ENCODE measurements at places on chromosomes 5 and 9.

DNA sequence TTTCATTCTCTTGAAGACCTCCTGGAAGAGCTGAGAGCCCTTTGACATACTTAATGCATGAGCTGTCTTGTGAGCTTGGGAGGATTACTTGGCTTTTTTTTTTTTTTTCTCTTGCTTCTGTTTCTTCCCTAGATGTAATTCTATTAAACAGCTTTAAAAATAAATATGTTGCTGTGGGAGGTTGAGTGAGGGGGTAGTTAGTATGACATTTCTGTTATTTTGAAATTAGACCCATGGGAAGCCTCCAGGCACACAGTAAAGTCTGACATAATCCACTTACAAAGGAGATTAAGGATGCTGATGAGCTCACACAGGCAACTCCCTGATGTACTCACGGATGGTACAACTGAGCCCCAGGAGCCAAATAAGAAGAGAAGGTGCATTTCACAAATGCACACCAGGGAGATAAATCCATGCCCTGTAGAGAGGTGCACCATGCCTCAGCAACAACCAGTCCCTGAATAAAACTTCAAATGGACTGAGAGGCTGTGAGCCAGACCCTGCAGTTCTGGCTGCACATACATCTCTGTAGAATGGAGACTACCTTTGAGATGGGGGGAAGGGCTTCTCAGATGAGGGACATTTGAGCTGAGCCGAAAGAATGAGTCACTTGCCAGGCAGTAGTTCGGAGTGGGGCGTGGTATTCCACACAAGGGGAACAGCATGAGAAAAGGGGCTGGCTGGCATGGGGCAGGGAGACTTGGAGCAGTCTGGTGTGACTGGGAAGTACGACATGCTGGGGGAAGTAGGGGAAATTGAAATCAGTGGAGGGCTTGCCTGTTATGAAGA is 68.7 kb downstream of the ACTL7B start:
- H3K27ac ChIP-seq = no peak overlapping the region
- H3K4me1 ChIP-seq = no peaks in the 10 kb centered on the region
- no peaks in the 10 kb centered on the region for H3K36me3 ChIP-seq

GRCh38 chr5:133642153-133642722 is 29.9 kb upstream of the FSTL4 start:
- no peaks in the 10 kb centered on the region for H3K4me1 ChIP-seq
- no peak overlapping the region for H3K4me3 ChIP-seq
- no peaks in the 10 kb centered on the region for H3K36me3 ChIP-seq
- no peak for DNase-seq
- no peak overlapping the region for H3K27ac ChIP-seq

DNA sequence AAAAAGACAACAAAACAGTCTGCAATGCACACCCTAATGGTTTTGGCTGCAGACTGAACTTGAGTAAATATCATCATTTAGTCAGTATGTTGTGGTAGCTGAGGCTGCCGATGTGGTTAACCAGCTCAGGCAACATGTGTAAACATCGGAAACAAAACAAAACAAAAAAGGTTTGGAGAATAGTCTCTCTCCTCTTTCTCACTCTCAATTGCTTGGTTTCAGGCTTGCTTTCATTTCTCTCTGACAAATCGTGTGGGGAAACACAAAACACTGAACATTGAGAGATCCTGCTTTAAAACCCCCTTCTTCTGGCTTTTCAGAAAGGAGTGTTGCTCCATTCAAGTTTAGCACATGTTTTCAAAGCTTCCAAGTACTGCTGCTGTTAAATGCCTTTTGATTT is 453.3 kb downstream of the BNC2 start:
- H3K27ac ChIP-seq = no peak overlapping the region
- H3K36me3 ChIP-seq = no peaks in the 10 kb centered on the region
- peak; percentile 88 for DNase-seq
- peaks cover 28% of the 10 kb centered on the region for H3K4me1 ChIP-seq
- H3K4me3 ChIP-seq = no peak overlapping the region

GRCh38 chr9:33867747-33868439 is 50.9 kb downstream of the UBE2R2 start:
- H3K36me3 ChIP-seq = no peaks in the 10 kb centered on the region
- no peak overlapping the region for H3K27ac ChIP-seq

- no peak for DNase-seq
- H3K27me3 ChIP-seq = no peaks in the 10 kb centered on the region
- no peak overlapping the region for H3K27ac ChIP-seq
- no peak overlapping the region for H3K4me3 ChIP-seq
- no peaks in the 10 kb centered on the region for H3K36me3 ChIP-seq
- H3K4me1 ChIP-seq = no peaks in the 10 kb centered on the region
Measured at GRCh38 chr5:120413686-120414085, 50.4 kb upstream of the PRR16 start.

DNA sequence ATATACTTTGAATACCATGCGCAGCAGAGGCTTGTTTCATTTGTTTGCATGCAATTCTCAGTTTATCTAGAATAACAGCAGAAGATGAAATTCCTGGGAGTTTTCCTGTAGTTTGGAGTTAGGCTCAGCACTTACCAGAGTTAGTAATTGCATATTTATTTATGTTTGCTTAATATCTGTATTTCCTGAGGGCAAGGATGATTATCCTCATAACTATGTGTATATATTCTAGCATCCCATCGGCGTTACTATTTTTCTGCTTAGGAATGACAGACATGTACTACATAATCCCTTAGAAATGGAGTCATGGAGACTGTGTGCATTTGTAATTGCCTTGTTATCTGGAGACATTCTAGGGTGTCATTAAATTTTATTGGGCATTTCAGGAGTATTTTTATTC is 1184.8 kb downstream of the DTWD2 start:
- no peaks in the 10 kb centered on the region for H3K36me3 ChIP-seq
- DNase-seq = no peak
- no peaks in the 10 kb centered on the region for H3K27me3 ChIP-seq
- H3K4me3 ChIP-seq = no peak overlapping the region
- no peak overlapping the region for H3K27ac ChIP-seq
- H3K4me1 ChIP-seq = no peaks in the 10 kb centered on the region

- H3K4me1 ChIP-seq = no peaks in the 10 kb centered on the region
- no peak overlapping the region for H3K4me3 ChIP-seq
- DNase-seq = no peak
- H3K36me3 ChIP-seq = no peaks in the 10 kb centered on the region
Measured at GRCh38 chr5:74608736-74609601, 31.6 kb downstream of the ENC1 start.

GRCh38 chr5:40442346-40442745 is 237.4 kb upstream of the PTGER4 start:
- H3K36me3 ChIP-seq = no peaks in the 10 kb centered on the region
- no peaks in the 10 kb centered on the region for H3K27me3 ChIP-seq
- no peak overlapping the region for H3K27ac ChIP-seq
- H3K4me3 ChIP-seq = no peak overlapping the region
- H3K4me1 ChIP-seq = no peaks in the 10 kb centered on the region
- DNase-seq = peak; percentile 18

DNA sequence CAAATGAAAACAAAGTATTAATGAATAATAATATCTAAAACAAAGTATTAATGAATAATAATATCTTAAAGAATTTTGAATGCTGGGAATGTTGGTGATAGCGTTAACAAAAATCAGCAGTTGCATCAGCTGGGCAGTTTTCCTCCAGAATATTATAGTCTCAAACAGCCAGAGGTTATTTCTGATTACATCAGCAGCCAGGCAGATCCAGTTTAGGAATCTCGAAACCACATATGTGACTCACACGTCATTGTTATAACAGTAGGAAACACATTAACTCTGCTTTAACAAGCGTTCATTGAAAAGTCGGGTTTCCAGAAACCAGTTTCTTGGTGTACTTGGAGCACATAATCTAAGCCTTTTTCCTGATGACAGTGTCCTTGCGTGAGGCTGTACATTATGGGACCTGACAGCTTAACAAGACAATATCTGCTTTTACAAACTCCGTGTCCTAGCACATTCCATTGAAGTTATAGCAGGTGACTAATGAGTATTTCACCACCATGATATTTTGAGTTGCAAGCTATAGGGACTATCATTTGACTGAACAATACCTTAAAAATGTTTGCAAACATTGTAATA is 559.5 kb upstream of the KLF4 start:
- H3K4me3 ChIP-seq = no peak overlapping the region
- H3K27me3 ChIP-seq = no peaks in the 10 kb centered on the region
- H3K4me1 ChIP-seq = no peaks in the 10 kb centered on the region

- H3K27me3 ChIP-seq = no peaks in the 10 kb centered on the region
- no peak overlapping the region for H3K27ac ChIP-seq
- H3K4me1 ChIP-seq = no peaks in the 10 kb centered on the region
- no peak for DNase-seq
- H3K36me3 ChIP-seq = no peaks in the 10 kb centered on the region
Measured at GRCh38 chr5:121640298-121640697, 211.4 kb upstream of the FTMT start.

DNA sequence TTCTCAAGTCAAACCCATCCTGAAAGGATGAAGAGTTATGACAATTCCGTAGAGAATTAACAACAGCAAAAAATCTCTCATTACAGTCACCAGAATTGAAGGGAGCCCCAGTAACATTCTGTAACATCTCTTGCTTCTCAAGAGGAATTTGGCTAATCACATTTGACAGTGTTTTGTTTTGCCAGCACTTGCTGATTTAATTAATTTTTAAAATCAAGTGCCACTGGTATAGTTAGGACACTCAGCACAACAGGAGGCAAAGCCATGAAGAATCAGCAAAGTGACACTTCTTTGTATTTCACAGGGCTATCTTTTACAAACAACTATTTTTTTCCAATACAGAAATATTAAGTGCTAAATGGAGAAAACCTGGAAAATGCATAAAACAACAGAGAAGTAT is 152.8 kb downstream of the MCTP1 start:
- no peaks in the 10 kb centered on the region for H3K36me3 ChIP-seq
- H3K27me3 ChIP-seq = no peaks in the 10 kb centered on the region
- no peak for DNase-seq
- no peak overlapping the region for H3K4me3 ChIP-seq
- no peak overlapping the region for H3K27ac ChIP-seq

DNA sequence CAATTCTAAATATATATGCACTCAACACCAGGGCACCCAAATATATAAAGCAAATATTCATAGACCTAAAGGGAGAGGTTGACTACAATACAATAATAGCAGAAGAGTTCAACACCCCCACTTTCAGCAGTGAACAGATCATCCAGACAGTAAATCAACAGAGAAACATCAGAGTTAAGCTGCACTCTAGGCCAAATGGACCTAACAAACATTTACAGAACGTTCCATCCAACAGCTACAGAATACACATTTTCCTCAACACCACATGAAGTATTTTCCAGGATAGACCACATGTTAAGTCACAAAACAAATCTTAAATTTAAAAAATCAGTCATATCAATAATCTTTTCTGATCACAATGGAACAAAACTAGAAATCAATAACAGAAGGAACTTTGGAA is 18.9 kb downstream of the APBA1 start:
- DNase-seq = no peak
- no peaks in the 10 kb centered on the region for H3K4me1 ChIP-seq
- H3K27ac ChIP-seq = no peak overlapping the region
- H3K27me3 ChIP-seq = no peaks in the 10 kb centered on the region
- no peak overlapping the region for H3K4me3 ChIP-seq

GRCh38 chr5:60494144-60494543 is 205.8 kb downstream of the DEPDC1B start:
- H3K27me3 ChIP-seq = no peaks in the 10 kb centered on the region
- no peaks in the 10 kb centered on the region for H3K36me3 ChIP-seq
- no peak overlapping the region for H3K27ac ChIP-seq
- H3K4me3 ChIP-seq = no peak overlapping the region

- no peak for DNase-seq
- peaks cover 16% of the 10 kb centered on the region for H3K27me3 ChIP-seq
- no peaks in the 10 kb centered on the region for H3K4me1 ChIP-seq
- H3K27ac ChIP-seq = no peak overlapping the region
- no peaks in the 10 kb centered on the region for H3K36me3 ChIP-seq
Measured at GRCh38 chr9:135166565-135166964, 79.1 kb downstream of the OLFM1 start.

- no peaks in the 10 kb centered on the region for H3K36me3 ChIP-seq
- no peak overlapping the region for H3K27ac ChIP-seq
- H3K4me1 ChIP-seq = no peaks in the 10 kb centered on the region
- DNase-seq = no peak
- no peaks in the 10 kb centered on the region for H3K27me3 ChIP-seq
Measured at GRCh38 chr9:121424024-121424432, 54.0 kb upstream of the STOM start.

DNA sequence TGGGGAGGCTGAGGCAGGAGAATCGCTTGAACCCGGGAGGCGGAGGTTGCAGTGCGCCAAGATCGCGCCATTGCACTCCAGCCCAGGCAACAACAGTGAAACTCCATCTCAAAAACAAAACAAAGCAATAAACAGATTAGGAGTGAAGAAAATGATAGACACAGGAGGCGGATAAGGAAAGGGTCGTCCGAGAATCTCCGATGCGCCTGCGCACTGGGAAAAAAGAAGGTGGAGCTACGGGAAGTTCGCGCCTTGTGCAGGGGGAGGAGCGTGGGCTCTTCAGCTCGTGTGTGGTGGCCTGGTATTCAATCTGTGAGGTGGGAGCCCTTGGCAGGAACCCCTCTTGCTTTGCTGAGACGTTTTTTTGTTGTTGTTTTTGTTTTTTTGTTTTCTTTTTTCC is 47.3 kb downstream of the GNA14 start:
- no peaks in the 10 kb centered on the region for H3K27me3 ChIP-seq
- no peak for DNase-seq
- H3K36me3 ChIP-seq = no peaks in the 10 kb centered on the region
- H3K4me3 ChIP-seq = no peak overlapping the region
- H3K27ac ChIP-seq = no peak overlapping the region

- H3K36me3 ChIP-seq = no peaks in the 10 kb centered on the region
- no peaks in the 10 kb centered on the region for H3K27me3 ChIP-seq
Measured at GRCh38 chr5:138543730-138544104, 681 bp upstream of the ETF1 start.

- no peaks in the 10 kb centered on the region for H3K27me3 ChIP-seq
- H3K27ac ChIP-seq = no peak overlapping the region
- H3K4me3 ChIP-seq = no peak overlapping the region
- no peak for DNase-seq
- H3K4me1 ChIP-seq = no peaks in the 10 kb centered on the region
- H3K36me3 ChIP-seq = no peaks in the 10 kb centered on the region
Measured at GRCh38 chr9:69081261-69081660, 45.7 kb downstream of the FXN start.

GRCh38 chr5:143248822-143249579 is 154.5 kb downstream of the NR3C1 start:
- H3K36me3 ChIP-seq = no peaks in the 10 kb centered on the region
- H3K4me1 ChIP-seq = no peaks in the 10 kb centered on the region
- peak; percentile 45 for DNase-seq
- no peaks in the 10 kb centered on the region for H3K27me3 ChIP-seq
- H3K27ac ChIP-seq = no peak overlapping the region

All from lung (tissue), 17 donors.